OCI-M1 (cell line): ENCODE measurements at places on chromosomes 2 and 18.
A peak's percentile ranks its signal among the peaks of the same experiment; 100 is the strongest.

DNA sequence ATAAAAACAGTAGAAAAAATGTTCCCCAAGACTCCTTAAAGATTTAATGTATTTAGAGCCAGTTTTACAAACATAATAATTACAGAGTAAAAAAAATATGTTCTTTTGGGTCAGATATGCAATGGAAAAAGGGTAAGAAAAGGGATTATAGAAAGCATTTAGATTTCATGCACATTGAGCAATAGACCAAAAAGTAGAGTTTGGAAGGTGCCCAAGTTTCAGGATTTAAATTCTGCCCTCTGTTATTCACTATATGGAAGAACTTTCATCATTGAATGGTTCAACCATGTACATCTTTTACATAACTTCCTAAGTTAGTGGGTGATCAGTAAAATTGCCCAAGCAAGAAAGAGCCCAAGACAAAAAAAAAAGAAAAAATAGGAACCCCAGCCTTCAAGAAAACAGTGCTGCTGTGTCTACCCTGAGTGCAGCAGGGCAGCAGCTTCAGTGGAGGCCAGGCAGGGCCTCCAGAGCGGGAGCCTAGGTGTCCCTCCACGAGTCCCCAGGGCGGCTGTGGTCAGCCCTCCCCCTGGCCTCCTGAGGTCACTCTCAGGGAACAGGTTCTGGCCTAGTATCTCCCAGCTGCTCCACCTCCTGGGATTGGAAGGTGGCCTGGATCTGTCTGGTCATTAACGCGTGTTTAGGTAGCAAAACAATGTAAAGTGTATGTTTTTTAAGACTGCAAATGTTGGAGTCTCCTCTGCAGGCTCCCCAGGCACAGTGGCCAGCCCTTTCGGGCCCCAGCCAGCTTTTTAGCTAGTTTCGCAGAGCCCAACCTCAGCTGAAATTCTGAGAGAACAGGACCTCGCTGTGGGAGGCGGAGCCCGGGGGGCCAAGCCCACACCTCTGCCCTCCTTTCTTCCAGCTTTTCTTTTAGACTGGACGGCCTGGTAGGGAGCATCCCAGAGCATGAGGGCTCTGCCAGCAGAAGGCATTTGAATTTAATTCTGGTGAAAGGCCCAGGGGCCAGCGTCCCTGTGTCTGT lies 77.3 kb downstream of the TEX51 start:
- no peak for DNase-seq

DNA sequence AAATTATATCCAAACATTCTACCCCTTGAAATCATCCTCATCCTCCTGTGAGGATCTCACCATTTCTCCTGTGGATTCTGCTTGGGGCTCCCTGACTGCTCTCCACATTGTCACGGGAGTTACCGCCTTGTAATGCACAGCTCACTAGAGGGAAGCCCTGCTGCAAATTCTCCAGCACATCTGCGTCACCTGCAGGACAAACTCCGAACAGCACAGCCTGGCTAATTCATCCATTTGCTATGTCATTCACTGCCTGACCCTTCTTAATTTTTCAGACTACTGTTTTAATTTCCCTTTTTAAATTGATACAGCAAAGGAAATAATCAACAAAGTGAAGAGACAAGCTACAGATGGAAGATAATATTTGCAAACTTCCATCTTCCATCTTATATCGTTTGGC lies 627.4 kb downstream of the FBXO15 start:
- DNase-seq = no peak

DNA sequence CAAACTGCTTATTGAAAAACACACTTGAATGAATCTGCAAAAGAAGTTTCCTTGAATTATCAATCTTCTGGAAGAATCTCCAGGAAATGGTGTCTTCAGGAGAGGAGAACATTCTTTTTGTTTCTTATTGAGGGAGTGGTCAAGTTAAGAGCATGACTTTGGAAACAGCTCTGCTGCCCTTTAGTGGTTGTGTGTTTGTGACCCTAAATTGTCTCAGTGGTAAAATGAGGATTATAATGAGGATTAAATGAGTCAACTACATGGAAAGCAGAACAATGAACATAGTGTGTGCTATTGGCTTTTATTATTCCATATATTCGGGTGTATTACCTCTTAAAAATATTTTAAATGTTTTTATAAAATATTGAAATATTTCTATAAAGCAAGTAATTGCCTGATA lies 44.8 kb upstream of the TANC1 start:
- DNase-seq = no peak

GRCh38 chr2:164014068-164014731 lies 278.4 kb upstream of the FIGN start:
- no peak for DNase-seq

GRCh38 chr2:1586251-1586922 lies 157.9 kb downstream of the PXDN start:
- DNase-seq = no peak

DNA sequence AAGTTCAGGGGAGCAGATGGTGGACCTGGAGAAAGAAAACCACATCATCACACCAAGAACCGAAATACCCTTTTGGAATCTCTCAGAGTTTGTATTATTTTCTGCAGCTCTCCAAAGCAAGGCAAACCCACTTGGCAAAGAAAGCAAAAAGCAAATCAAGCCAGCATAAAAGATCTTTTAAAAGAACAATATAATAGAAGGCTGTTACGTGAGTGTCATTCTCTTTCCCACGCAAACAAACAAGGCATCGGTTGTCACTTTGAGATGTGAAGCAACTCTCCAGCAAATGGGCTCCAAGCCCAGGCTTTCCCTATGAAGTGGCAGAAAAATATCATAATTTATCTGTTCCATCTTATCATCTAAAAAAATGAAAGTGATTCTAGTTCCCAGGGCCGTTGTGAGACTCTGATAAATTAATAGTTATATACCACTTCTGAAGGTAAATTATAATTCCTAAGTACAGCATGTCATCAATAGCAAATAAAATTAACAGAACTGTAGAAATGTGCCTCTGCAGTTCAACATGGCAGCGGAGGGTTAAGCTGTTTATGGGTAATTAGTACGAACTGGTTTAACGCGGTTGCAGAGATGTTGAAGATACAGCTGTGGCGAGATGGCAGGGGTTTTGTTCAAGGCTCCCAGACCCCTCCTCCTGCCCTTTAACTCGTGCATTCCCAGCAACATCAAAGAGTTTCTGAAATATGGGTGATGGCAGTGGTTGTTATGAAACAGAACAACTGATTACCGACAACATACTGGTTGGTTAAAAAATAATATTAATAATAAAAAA lies 89.2 kb downstream of the EPHA4 start:
- DNase-seq = no peak

- no peak for DNase-seq
Observed at GRCh38 chr2:124048664-124049063, 23.6 kb downstream of the CNTNAP5 start.

GRCh38 chr2:9403924-9404323 lies 19.4 kb downstream of the ITGB1BP1 start:
- no peak for DNase-seq

- DNase-seq = no peak
Observed at GRCh38 chr18:60875957-60876507, 457.2 kb upstream of the CDH20 start.

GRCh38 chr2:165450156-165450555 lies 19.3 kb upstream of the CSRNP3 start:
- peak; percentile 6 for DNase-seq
